ENCODE measurements at places on chromosomes 3 and 15.

DNA sequence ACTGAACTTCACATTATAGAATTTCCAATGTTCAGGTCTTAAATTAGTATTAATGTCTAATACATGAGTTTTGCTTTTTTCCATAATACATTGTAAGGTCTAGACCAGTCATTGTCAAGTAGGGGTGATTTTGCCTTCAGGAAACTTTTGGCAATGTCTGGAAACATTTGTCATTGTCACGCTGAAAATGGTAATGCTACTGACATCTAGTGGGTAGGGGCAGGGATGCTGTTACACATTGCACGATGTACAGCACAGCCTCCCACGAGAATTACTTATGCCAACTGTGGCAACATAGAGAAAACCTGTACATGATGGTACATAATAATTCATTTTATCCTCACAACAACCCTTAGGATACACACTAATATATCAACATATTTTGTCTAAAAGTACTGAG lies 384.1 kb downstream of the CADM2 start:
- no peak for DNase-seq

GRCh38 chr3:25007974-25008658 lies 419.9 kb upstream of the RARB start:
- no peak for DNase-seq

DNA sequence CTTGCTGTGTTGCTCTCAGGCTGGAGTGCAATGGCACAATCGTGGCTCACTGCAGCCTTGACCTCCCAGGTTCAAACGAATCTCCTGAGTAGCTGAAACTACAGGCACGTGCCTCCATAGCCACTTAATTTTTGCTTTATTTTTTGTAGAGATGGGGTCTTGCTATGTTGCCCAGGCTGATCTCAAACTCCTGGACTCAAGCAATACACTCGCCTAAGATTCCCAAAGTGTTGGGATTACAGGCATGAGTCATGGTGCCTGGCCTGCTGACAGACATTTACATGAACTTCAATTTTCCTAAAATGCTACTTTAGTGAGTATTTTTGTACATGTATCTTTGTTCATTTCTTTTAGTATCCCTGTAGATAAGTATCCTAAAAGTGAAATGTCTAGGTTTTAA lies 132.3 kb downstream of the SUCLG2 start:
- DNase-seq, result no peak

GRCh38 chr3:156964577-156964976 lies 138.4 kb downstream of the LEKR1 start:
- DNase-seq, result no peak

GRCh38 chr3:63910891-63911290 lies 1.3 kb downstream of the SCAANT1 start:
- DNase-seq, result no peak

- DNase-seq, result peak; percentile 77
These were observed 28.8 kb upstream of the UBL7 start for GRCh38 chr15:74489518-74490338.

DNA sequence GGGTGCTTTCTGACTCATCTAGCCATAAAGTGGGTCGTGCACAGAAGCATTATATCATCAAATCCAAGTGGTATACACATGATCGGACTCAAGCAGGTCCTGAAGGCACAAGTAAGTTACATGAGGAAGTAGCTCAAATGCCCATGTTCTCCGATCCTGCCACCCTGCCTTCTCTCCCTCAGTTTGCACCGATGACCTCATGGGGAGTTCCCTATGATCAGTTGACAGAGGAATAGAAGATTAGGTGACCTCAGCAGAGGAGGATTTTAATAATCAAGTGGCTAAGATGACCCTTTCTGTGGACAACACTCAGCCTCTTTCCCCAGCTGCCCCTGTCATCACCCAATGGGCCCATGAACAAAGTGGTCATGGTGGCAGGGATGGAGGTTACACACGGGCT lies 149.5 kb downstream of the TBC1D5 start:
- no peak for DNase-seq

- no peak for DNase-seq
These were observed 7.4 kb upstream of the ZNF774 start for GRCh38 chr15:90344662-90345061.

DNA sequence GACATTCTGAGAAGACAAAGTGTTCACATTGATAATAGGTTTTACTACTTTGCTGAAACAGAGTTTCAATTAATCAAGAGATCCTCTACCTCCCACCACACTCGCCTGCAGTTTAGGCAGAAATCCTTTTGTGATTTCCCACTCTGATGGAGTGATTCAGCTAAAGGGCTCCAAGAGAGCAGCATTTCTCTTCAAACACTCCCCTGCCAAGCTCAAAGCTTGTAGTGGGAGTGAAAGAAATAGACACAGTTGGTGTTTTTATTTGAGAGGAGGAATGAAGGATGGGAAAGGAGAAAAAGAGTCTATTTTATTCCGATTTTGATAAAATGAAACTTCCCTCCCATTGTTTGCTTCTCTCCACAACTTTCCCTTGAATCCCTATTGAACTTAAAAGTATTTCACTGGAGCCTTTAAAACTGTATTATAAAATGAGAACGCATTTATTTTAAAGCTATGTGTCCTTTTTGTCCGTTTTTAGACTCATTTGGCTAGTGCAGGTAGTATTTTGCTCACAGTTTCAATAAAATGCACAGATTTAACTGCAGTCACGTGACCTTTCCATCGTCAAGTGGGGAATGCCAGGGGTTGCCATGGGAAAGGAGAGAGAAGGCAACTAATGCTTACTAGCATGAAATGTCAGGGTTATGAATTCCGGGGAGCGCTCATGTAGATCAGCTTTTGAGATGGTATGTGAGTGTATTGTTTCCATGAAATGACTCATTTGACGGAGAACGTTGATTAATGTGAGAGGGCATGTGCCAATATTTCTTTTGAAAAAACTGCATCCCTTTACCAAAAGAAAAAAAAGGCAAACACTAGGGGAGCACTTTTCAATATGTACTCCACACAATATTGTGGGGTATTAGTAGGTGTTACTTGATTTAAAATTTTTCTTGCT lies 7.7 kb upstream of the OSBPL11 start:
- no peak for DNase-seq

GRCh38 chr3:78414261-78414660 lies 1353.5 kb downstream of the ROBO1 start:
- DNase-seq, result no peak

DNA sequence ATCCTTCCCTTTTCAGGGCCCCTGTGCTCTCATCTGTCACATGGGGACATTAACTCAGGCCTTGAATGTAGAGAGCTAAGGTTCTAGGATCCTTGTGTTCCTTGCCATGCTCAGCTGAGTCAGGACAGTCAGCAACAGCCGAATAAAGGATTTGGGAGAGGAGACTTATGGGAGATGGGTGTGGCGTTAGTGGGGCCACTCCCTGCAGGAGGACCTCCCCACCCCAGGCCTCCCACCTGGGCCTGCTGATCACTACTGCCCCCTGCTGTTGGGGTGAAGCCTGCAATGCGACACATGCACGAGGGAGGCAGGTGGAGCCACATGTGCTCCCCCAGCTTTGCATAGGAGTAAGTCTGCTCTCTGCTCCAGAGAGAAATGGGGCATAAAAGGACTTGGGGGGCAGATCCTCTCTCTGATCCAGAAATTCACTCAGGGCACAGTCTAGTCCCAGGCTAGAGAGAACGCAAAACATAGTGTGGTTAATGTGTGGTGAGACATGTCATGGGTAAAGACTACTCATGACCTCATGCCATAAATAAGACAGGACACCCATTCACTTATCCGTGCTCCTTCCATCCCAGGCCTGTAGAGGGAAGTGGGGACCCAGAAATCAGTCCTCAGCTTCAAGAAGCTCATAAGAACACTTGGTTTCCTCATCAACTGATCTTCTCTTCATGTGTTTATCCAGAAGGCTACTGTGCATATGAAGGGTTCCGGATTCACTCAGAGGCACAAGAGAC lies 19.4 kb downstream of the RBP1 start:
- no peak for DNase-seq

GRCh38 chr3:179391906-179392305 lies 44.4 kb downstream of the MFN1 start:
- DNase-seq, result no peak

DNA sequence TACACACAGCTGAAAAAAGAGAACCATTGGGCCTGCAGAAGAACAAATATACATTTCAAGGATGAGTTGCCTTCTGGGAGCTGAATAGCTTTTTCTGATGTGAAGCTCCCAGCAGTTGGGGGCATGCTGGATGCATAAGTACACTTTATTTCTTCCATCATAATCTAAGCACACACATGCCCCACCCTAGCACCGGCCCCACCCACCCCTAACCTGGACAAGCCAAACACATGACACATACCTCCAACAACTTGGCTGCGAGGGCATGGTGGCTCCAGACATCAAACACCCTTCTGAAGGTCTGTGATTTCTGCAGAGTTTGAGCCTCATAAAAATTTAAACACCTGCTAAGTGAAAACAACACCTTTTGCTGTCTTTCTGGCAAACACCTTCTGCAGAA lies 307.2 kb upstream of the TRIM42 start:
- no peak for DNase-seq

GRCh38 chr15:44147636-44148035 lies 47.4 kb downstream of the FRMD5 start:
- no peak for DNase-seq

DNA sequence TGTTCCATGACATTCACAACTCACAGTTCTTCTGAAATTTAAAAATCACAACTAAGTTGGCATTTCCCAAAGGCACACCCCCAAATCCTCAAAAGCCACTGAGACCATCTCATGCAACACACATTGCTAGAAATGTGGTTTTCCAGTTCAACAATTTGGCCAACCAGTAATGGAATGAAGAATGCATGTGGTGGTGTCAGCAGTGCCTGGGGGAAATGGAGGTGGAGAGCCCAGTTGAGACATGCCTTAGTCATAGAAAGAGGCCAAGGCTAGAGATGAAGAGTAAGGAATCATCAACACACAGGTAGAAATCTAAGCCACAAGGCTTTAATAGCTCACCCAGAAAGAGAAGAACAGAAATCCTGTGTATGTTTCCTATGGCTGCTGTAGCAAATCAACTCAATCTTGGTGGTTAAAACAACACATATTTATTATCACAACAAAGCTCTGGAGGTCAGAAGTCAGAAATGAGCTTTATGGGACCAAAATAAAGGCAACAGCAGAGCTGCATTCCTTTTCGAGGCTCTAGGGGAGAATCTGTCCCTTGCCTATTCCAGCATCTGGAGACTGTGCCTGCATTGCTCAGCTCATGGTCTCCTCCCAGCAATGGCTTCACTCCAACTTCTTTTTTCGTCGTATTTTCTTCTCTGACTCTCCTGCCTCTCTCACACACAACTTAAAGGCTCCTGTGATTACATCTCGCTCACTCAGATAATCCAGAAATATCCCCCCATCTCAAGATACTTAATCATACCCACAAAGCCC lies 54.0 kb downstream of the SNTN start:
- no peak for DNase-seq

DNA sequence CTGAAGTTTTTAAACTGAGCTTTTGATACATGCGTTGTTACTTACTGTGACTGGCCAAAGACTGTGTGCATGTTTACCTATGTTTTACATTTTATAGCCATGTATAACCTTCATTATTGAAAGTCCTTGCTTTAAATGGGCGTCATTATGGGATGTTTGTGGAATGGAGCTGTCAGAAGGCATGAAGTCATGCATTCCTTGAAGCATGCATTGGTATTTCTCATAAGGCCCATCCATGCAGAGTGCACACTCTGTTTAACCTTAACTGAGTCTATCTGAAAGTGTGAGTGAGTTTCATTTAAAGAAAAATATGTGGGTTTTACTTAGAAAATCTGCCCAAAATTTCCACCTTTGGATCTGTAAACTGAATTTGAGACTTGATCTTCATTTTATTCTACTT lies 51.1 kb downstream of the PSMD6 start:
- DNase-seq, result no peak

Measured in nephron progenitor cell (in vitro differentiated cells).